Activated CD8-positive, alpha-beta memory T cell treated with anti-CD3 and anti-CD28 coated beads, Interleukin-2, amount 10 ng/mL, durations not matched to agents 7 days and 5 days (primary cell): ENCODE measurements at places on chromosomes 11 and 22.
A peak's percentile ranks its signal among the peaks of the same experiment; 100 is the strongest.

- DNase-seq, result peak; percentile 61
These were observed 889 bp upstream of the DMC1 start for GRCh38 chr22:38570779-38571364.

GRCh38 chr22:17980638-17981051, 43.7 kb downstream of the MICAL3 start:
- peak; percentile 67 for DNase-seq

DNA sequence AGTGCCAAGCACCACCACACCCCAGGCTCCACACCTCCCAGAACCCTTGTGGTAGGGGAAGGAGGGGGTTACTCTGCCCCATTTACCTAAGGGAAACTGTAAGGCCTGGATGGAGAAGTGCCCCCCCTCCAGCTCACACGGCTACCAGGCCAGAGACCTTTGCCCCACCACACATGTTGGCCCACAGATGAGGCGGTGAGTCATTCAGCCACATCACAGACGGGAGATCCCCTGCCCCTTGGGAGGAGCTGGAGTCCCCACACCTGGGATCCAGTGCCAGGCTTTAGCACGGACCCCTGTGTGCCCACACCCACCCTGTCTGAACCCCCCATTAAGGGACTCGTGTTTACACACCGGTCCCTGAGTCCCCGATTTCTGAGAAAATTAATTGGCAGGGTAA, 24.9 kb downstream of the CDKN1C start:
- no peak for DNase-seq

- DNase-seq, result no peak
These were observed 33.2 kb upstream of the FZD4 start for GRCh38 chr11:86988351-86988881.

GRCh38 chr11:96180341-96180740, 162.7 kb downstream of the MAML2 start:
- DNase-seq, result no peak

GRCh38 chr22:41928593-41929417, 2.2 kb upstream of the TNFRSF13C start:
- no peak for DNase-seq

- DNase-seq, result no peak
These were observed 34.0 kb upstream of the CARS1 start for GRCh38 chr11:3091081-3091845.

DNA sequence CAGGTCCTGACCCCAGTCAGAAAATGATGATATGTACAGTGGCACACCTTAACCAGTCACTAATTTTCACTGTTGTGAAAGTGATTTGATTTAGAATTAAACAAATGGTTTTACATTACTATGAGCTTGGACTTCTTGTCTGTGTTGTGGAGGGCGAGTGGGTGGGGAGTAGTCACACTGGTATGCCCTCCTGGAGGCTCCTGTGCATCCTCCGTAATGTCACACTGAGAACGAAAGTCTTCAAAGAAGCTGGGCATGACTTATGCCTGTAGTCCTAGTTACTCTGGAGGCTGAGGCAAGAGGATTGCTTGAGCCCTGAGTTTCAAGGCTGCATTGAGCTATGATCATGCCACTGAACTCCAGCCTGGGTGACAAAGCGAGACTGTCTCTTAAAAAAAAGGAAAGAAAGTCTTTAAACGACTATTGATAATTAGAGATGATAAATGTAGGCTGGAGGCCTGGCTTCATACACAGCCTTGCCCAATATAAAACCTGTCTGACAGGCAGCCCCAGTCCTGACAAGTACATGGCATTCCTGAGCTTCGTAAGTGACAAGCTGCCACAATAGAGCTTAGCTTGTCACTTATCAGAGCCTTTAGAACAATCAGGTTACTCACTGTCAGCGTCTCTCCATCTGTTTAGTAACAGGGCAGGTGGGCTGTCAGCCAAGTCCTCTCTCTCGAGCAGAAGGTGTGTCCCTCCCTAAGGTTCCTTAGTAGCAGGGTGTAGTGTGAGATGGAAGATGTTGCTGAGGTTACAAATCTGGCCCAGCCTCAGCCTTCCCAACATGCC, 5.0 kb upstream of the LIMK2 start:
- DNase-seq, result no peak

DNA sequence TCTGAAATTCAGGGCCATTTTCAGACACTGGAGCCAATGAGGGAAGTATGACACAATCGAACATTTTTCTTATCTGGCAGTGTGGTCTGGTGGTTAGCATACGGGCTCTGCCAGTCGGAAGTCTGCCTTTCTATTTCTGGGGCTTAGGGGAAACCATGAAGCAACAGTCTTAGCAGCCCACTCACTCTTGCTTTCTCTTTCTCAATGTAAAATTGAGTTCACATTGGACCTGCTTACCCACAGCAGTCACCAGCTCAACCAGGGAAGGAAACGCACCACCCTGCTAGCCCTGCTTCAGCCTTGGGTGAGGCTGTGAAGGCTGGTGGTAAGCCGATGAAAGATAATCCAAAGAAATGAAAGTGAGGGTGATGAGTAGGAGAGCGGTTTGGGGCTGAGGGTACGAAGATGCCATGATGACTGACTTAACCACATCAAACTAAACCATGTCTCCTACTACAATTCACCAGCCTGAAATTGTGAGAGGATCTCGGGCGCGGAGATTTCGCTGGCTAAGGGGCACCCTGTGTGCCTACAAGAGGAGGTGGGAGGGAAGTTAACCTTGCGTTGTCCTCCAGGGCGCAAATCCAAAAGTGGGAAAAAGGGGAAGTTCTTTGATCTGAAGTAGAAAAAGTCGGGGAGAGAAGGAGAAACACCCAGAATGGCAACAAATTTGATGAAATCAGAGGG, 2.0 kb upstream of the LMO2 start:
- DNase-seq, result peak; percentile 75
